KBM-7 (cell line): ENCODE measurements at places on chromosomes 7 and 10.
A peak's percentile ranks its signal among the peaks of the same experiment; 100 is the strongest.

DNA sequence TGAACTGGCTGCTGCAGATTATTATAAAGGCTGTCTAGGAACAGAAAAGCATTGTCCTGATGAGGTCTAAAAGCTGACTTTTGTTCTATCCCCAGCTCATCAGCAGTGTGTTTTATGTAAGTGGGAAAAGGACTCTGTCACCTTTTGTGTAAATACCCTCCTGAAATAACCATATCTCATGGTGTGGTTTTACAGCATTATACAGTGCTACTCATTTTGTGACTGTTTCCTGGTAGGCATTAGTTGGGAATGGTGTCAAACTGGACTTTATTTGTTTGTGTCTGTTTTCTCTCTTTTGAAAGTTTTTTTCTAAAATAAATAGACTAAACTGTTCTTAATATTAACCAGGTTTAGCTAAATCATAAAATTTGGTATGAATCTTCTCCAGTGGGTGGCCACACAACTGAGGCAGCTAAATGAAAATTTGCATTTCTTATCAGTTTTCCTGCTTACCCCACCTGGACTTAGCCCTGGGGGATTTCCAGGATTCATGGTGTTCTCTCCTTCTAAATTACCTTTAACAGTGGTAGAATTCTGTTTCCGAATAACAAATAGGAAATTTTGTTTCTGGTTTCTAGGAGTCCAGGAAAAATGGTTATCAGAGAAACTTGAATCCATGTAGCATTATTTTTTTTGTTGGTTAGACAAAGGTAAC lies 140.9 kb downstream of the LHFPL3 start:
- no peak for DNase-seq

DNA sequence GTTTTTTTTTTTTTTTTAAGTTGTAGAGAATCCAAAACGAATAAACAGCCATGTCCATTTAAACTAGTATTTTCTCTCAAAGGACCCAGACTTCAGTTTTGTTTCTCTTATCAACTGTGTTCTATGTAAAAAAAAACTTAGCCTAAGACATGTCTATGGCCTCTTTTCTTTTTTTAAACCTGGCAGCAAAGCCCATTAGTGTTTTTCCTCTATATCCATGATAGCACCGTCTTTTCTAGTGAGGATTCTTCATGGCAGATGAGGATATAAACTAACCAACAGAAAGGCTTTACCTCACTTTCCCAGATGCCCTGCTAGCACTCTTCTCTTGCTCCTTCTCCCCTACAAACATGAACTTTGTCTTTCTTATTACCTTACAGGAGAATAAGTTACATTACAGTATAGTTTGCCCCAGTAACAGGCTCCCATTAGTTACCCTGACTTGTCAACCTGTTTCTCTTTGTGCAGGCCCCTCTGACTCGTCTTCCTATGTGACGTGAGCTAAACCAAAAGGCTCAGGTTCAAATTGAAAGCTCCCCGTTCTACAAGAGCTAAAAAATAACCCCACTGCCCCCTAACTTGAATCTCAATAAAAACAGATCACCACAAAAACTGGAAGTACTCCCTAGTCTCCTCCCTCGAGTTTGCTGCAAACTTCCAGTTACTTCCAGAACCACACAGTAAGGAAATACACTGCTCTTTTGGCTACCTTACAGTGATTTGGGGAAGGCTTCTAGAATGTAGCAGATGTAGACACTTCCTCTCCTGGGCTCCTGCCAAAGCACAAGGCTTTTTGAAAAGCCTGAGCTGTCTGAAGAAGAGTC lies 20.1 kb downstream of the P4HA1 start:
- peak; percentile 80 for DNase-seq

DNA sequence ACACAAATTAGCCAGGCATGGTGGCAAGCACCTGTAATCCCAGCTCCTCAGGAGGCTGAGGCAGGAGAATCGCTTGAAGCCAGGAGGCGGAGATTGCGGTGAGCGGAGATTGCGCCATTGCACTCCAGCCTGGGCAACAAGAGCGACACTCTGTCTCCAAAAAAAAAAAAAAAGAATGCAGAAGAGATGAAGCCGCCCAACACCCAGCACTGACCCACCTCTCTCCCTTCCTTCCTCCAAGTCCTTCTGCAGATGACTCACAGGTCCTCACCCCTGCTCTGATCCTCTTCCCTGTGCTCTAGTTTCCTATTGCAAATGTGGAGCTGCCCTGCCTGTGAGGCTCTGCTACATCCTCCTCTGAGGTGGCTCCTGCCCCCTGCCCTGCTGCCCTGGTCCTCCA lies 22.0 kb upstream of the OPALIN start:
- DNase-seq: peak; percentile 25

- DNase-seq: peak; percentile 30
These were observed 15.1 kb upstream of the ATE1 start for GRCh38 chr10:121942749-121943416.

- no peak for DNase-seq
These were observed 82.6 kb downstream of the CACNB2 start for GRCh38 chr10:18222866-18223265.

DNA sequence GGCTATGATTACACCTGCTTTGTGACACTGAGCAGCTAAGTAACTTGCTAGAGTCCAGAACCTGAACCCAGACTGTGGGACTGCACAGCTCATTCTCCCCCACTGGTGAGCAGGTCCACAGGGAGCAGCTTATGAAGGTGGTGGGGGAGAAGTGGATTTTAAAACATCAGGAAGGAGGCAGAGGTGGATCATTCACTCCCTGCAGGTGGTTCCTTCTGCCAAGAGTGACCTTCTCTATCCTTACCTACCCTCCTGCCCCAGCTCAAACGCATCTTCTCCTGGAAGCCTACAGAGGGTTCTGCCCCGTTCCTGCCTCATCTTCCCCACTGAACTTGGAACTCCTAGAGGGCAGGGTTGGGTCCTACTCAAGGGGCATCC lies 539 bp upstream of the FAM241B start:
- no peak for DNase-seq

DNA sequence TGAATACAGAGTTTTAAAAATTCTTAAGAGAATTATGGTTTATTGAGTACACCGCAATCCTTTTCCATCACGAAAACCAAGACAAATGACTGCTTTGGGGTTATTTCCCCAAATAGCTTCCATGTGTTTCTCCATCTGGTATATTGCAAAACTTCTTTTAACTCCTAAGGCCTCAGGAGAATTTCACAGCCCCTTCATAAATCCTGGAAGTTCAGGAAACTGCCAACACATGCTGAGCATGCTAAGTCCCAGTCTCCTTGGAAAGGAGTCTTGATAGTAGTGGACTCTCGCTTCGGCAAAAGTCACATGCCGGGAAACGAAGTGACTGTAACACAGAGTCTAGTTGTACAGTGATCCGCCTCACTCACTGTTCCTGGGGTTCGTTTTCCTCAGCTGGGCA lies 88.1 kb upstream of the RSU1 start:
- no peak for DNase-seq

DNA sequence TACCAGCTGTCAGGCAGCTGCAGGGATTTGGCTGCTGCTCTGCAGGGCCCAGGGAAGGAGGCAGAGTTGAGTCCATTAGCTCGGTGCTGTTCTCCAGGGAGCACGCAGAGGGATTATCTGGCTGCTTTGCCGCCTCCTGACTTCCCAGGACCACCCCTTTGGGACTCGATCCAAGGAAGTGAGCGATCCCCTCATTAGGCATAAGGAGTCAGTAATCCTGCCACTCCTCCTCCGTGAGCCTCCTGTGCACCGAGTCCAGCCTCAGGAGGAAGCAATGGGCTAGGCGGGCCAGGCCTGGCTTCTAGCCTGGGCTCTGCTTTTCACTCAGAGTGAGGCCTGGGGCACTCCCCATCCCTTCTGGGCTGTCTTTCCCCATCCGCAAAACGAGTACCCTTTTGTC lies 417.9 kb downstream of the RPS24 start:
- no peak for DNase-seq

GRCh38 chr10:49655099-49655498 lies 24.4 kb upstream of the C10orf53 start:
- no peak for DNase-seq

DNA sequence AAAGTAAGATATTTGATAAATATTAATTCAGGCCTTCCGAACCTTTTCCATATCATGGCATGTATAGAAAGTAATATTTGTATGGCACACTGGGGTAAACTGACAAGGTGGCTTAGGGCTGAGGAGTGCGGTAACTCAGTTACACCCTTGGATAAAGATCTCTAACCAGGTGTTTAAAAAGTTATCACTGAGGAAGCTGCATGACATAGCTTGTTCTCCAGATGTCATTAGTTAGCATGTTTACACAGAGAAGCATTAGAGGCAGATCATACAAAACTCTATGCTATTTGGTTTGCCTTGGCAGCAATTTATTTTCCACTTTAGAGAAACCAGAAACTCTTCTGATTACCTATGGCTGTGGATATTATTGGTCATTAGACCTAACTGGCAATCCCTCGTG lies 118.2 kb downstream of the ST7 start:
- DNase-seq: no peak

DNA sequence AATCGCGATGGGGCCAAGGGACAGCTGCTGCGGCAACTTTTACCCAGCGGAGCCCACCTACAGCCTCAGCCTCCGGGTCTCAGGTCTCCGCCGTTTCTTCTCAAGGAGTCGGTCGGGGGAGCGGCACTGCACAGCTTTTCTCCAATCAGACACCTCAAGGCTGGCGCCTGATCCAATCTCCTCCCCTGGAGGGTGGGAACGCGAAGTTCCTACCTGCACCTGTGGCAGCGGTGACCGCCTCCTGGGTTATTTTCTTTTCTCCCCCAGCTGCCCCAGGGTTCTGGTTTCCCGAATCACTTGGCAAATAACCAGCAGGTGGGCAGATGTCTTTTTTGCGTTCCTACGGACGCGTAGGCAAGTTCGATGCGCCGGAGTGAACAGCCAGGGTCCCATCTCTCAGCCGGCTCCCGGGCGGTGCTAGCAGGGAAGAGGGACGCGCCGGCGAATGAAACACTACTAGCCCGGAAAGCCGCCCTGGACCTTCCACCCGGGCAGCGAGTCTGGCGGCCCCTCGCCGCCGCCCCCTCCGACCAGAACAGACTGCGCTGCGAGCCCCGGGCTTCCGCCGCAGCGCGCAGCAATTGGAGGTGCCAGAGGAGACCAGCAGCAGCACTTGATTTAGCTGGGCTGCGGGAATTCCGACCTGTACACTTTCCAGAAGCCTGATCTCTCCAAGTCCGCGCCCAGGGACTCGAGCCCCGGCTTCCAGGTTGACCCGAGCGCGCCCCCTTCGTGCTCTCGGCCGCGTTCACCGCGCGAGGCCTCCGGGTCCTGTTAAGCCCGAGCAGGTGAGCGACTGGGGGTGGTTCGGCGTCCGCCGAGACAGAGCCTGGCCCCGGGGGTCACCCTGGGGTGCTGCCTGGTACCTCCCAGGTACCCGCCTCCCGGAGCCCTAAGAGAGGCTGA lies at the start of gene PRR15:
Gene PRR15, plus strand, starts transcription at position 246 of the 906 bp plus-strand sequence. CDS start 2,495 bp downstream, outside the sequence.
- peak; percentile 30 for DNase-seq

GRCh38 chr7:106756071-106756470 lies 95.1 kb upstream of the CCDC71L start:
- no peak for DNase-seq

- no peak for DNase-seq
These were observed 276.2 kb upstream of the SEMA3C start for GRCh38 chr7:81195033-81195432.

- peak; percentile 54 for DNase-seq
These were observed 2.6 kb upstream of the RFC2 start for GRCh38 chr7:74256491-74257408.

DNA sequence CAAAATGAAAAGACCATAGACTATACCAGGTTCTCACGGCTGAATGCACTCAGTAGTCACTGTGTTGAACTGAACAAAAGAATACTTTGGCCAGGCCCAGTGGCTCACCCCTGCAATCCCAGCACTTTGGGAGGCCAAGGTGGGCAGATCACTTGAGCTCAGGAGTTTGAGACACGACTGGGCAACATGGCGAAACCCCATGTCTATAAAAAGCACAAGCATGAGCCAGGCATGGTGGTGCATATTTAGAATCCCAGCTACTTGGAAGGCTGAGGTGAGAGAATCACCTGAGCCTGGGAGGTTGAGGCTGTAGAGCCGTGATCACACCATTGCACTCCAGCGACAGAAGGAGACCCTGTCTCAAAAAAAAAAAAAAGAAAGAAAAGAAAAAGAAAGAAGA lies 12.5 kb downstream of the SFXN4 start:
- DNase-seq: no peak

DNA sequence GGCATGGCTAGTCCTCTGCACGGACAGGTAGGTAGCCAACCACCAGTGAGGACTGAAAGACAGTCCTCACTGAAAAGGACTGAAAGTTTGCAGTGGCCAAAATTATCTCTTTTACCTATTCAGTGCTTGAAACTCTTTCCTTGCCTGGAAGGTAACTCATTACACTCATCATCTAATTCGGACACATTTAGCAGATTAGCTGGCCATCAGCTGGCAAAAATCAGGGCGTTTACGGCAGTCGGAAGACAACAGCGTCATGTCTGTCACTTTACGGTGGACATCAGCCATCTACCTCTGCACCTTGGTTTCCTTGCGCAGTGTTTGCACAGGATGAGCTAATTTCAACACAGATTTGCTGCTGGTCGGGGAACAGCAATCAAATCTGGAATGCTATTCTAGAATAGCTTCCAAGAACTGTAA lies 740 bp downstream of the ANXA7 start:
- no peak for DNase-seq

DNA sequence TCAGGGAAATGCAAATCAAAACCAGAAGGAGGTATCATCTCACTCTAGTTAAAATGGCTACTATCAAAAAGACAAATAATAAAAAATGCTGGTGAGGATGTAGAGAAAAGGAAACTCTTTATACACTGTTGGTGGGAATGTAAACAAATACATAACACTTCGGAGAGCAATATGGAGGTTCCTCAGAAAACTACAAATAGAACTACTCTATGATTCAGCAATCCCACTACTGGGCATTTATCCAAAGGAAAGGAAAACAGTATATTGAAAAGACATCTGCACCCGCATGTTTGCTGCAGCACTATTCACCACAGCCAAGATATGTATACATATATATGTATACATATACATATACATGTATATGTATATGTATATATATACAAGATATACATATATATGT lies 94.2 kb downstream of the C10orf90 start:
- DNase-seq: no peak
